ENCODE measurements at places on chromosomes 13 and 19.

DNA sequence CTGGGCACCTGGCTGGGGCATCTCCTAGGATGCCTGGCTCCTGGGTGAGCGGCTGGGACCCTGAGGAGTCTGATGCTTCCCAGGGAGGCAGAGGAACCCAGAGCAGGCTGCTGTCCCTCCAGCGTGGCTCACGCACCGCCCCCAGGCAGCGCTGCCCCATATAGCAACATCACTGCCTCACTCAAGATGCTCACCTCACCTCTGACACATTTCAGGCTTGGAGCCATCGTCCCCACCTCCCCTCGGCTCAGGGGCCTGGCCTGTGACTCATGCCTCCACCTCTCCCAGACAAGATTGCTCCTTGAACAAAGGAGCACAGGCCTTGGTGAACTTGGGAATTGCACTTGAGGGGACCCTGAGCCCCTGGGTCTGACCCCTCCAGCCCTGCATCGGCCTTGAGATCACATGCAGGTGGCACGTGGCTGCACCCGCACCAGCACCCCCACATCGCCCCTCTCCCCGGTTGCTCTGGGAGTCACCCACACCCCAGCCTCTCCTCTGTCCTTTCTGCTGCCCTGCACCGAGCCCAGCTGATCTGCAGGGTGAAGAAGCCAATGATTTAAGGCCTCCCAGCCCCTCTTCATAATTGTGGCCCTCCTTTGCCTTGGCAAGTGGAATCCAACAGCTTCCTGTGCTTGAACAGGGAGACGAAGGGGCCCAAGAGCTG, 11.2 kb downstream of the CEBPA start:
- no peak for DNase-seq
- peaks cover 20% of the 10 kb centered on the region for H3K4me1 ChIP-seq
- no peak overlapping the region for H3K4me3 ChIP-seq
- no peak overlapping the region for H3K27ac ChIP-seq
- H3K27me3 ChIP-seq, result peaks cover 86% of the 10 kb centered on the region
- peaks cover 2% of the 10 kb centered on the region for H3K36me3 ChIP-seq

DNA sequence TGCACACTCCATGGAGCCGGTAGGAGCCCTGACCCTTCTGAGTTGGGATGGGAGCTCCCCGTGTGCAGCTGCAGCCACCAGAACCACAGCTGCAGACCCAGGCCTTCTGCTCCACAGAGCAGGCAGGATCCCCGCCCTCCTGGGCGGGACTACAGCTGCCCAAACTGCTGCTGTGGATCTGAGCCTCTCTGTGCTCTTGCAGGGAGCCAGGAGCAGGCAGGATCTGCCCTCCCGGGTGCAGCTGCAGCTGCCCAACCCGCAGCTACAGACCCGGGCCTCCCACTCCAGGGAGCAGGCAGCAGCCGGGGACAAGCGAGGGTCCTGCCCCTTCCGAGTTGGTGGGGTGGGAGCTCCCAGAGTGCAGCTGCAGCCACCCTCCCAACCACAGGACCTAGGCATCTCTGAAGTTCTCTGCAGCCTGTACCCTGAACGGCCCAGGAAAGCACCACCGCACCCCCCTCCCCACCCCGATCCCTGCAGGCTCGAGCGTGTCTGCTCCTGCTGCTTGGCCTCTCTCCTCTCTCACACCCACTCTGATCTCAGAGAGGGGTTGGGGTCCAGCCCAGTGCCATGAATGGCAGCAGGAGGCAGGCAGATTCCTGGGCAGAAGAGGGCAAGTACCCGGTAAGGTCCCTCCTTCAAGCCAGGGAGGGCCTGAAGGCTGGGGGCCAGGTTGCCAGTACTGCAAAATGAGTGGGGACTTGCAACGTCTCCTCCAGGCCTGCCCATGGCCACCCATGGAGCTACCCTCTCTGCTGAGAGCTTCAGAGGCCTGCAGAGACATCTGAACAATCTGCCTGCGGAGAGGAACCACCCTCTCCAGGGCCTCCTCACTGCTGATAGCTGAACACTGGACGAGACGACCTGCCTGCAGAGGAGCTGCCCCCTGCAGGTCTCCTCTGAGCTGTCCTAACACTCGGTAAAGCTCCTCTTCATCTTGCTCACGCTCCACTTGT, 16.4 kb upstream of the EMP3 start:
- H3K27ac ChIP-seq, result peak overlapping the region; percentile 52
- DNase-seq, result no peak
- H3K4me1 ChIP-seq, result no peaks in the 10 kb centered on the region
- H3K27me3 ChIP-seq, result peaks cover 37% of the 10 kb centered on the region
- no peaks in the 10 kb centered on the region for H3K36me3 ChIP-seq
- H3K4me3 ChIP-seq, result no peak overlapping the region

GRCh38 chr19:44891016-44891882, at the start of gene TOMM40:
TSS of gene TOMM40 (plus strand) at chr19:44891254. CDS start at chr19:44891416, 162 bp downstream.
- H3K4me3 ChIP-seq, result peak within 1 kb of the TSS; percentile 95
- peak within 1 kb of the TSS; percentile 93 for H3K27ac ChIP-seq
- peak; percentile 55 for DNase-seq
- peaks cover 35% of the 10 kb centered on the region for H3K4me1 ChIP-seq
- no peaks in the 10 kb centered on the region for H3K27me3 ChIP-seq

DNA sequence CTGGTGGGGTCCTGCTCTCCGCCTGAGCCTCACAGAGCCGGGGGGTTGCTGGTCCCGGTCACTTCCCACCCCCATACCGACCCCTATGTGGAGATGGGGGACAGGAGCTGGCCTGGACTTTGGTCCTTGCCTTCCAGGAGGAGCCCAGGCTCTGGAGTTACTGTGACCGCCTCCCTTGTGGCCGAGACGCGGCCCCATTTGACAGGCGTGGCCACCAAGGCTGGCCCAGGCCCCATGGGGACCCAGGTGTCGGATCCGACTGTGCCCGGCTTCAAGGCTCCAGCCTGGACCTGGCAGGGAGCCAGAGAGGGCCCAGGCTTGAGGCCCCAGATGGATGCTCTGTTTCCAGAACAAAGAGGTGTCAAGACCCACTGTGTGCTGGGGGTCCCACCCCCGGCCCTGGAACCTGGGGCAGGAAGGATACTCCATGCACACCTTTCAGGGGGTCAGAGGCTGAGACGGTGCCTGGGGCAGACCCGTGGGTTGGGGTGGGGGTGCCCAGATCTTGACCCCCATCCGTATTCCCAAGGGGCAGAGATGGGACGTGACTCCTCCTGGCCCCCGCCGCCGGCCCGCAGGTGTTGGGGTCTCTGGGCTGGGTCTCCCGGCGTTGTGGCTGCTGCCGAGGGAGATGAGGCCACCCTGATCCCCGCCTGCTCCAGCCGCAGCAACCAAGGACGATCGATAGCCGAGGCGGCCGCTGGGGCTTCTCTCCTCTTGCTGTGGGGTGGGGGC, 47.8 kb upstream of the TCF3 start:
- no peak overlapping the region for H3K4me3 ChIP-seq
- peaks cover 33% of the 10 kb centered on the region for H3K27me3 ChIP-seq
- peaks cover 8% of the 10 kb centered on the region for H3K4me1 ChIP-seq
- H3K27ac ChIP-seq, result no peak overlapping the region

DNA sequence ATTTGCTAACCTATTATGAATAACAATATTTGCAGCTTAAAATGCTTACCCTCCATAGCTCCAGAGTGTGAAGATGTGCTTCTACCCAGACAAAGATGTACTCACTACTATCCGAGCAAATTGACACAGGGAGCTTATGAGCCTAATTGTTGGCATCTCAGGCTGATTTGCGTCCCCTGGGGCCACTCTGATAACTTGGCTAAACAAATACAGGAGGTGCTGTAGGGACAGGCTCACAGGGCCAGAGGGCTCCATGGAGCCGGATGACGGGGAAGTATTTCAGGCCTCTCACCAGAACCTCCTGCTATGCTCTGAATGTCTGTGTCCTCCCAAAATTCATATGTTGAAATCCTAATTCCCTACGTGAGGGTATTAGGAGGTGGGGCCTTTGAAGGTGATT, 26.7 kb upstream of the C19orf12 start:
- DNase-seq, result no peak
- no peaks in the 10 kb centered on the region for H3K4me1 ChIP-seq
- H3K4me3 ChIP-seq, result no peak overlapping the region
- H3K27ac ChIP-seq, result no peak overlapping the region

DNA sequence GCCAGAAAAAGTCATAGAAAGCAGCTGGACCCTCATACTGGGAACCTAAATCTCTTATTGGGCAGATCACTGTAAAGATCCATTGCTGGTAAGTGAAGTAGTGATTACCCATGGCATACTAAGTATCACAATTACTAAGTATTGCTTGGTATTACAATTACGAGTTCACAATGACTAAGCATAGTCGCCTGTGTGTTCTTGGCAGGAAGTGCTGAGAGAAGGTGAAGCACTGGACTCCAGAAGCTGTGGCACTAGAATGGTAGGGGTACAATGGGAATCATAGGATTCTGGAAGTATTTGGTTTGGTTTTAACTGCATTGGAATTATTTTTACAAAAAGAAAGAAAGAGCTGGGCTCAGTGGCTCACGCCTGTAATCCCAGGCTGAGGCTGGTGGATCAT, 20.3 kb downstream of the LGALS16 start:
- peaks cover 4% of the 10 kb centered on the region for H3K27me3 ChIP-seq
- H3K4me3 ChIP-seq, result no peak overlapping the region
- DNase-seq, result no peak
- H3K4me1 ChIP-seq, result peaks cover 70% of the 10 kb centered on the region
- H3K36me3 ChIP-seq, result no peaks in the 10 kb centered on the region

- H3K27me3 ChIP-seq, result peaks cover 3% of the 10 kb centered on the region
- no peak overlapping the region for H3K27ac ChIP-seq
Measured at GRCh38 chr13:95509521-95510310, 42.8 kb upstream of the CLDN10 start.

DNA sequence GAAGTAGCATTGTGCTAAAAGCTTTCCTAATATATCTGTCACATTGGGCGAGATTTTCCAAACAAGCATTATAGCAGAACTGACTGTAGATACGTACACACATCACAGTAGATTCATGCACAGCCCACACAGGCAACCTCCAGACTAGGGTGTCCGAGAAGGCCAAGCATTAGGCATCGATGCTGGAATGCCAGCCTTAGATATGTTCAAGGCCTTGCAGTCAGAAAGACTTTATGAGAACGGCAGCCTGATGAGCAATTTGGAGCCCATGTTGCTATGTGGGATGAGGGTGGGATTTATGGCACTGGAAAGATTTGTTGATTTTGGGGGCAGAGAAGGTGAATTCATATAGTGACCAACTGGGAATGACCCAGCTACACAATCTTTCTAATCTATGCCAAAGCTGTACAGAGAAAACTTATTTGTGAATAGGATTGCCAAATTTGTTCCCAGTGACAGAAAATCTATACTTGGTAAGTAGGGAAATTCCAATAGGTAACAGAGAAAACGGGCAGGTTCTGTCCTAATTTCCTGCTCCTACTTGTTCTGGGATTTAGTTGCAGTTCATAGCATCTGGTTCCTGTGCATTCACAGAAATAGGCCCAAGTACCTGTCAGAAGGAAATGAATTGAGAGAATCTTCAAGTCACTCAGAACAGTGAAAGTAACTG, 31.0 kb upstream of the SPRY2 start:
- H3K4me1 ChIP-seq, result no peaks in the 10 kb centered on the region
- H3K27ac ChIP-seq, result no peak overlapping the region
- no peak overlapping the region for H3K4me3 ChIP-seq
- DNase-seq, result no peak

- H3K4me3 ChIP-seq, result no peak overlapping the region
- no peak overlapping the region for H3K27ac ChIP-seq
- H3K27me3 ChIP-seq, result peaks cover 50% of the 10 kb centered on the region
- H3K4me1 ChIP-seq, result peaks cover 27% of the 10 kb centered on the region
- peaks cover 5% of the 10 kb centered on the region for H3K36me3 ChIP-seq
Measured at GRCh38 chr19:54168174-54168917, 4.6 kb downstream of the TMC4 start.

DNA sequence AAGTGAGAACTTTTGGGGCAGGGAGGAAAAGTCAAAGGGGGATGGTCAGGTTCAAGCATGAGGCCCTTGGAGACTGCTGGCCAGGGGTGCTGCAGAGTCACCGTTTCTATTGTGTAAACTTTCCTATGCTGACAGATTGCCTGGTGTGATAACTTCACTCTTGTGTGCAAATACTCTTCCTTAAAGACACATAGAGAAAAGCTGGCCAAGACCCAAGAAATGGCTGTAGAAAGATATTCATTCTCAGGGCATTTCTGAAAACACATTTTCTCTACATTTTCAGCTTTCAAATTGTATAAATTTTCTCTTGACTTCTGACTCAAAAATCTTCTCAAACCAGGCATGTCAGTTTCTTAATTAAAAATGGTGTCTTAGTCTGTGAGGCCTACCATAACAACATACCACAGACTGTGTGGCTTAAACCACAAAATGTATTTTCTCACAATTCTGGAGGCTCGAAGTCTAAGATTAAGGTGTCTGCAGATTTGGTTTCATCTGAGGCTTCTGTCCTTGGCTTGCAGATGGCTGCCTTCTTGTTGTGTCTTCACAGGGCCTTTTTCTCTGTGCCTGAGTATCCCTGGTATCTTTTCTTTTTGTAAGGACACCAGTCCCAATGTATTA, 304.5 kb downstream of the KCNRG start:
- peaks cover 10% of the 10 kb centered on the region for H3K4me1 ChIP-seq
- H3K27ac ChIP-seq, result no peak overlapping the region
- H3K4me3 ChIP-seq, result no peak overlapping the region
- no peak for DNase-seq

DNA sequence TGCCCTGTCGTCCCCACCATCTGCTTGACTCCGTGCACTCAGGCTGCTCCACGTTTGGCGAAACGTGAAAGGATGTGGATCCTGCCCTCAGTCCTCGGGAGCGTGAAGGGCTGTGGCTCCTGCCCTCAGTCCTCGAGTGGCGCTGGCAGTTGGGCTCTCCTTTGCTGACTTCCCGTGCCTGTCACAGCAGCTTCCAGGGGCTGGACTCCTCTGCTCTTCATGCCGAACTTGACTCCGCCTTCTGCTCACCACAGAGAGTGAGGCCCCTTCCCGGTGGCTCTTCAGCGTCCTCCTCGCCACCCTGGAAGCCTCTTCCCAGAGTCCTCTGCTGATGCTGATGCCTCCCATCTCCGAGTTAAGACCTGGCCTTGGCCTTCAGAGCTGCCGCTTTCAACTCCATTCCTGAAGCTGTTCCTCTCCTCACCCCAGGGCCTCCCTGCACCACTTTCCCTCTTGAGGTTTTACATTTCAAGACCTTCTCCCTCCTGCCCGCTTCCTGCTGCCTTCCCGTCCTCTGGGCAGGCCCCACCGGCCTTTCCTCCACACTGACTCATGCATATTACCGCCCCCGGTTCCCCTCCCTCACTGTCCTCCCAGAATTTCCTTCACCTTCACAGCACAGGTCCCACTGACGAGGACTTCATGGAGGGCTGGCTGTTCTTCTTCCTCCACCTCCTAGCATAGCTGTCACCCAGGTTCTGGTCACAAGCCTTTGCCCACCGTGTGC, 111.7 kb downstream of the SHISA2 start:
- no peak overlapping the region for H3K27ac ChIP-seq
- no peaks in the 10 kb centered on the region for H3K36me3 ChIP-seq
- DNase-seq, result no peak
- H3K27me3 ChIP-seq, result peaks cover 24% of the 10 kb centered on the region
- no peak overlapping the region for H3K4me3 ChIP-seq

- H3K27ac ChIP-seq, result no peak overlapping the region
- no peak overlapping the region for H3K4me3 ChIP-seq
- no peaks in the 10 kb centered on the region for H3K4me1 ChIP-seq
- H3K27me3 ChIP-seq, result no peaks in the 10 kb centered on the region
Measured at GRCh38 chr13:69155136-69155535, 952.5 kb upstream of the ATXN8OS start.

GRCh38 chr13:26583662-26584061, 26.2 kb downstream of the WASF3 start:
- no peaks in the 10 kb centered on the region for H3K4me1 ChIP-seq
- no peaks in the 10 kb centered on the region for H3K36me3 ChIP-seq
- peaks cover 4% of the 10 kb centered on the region for H3K27me3 ChIP-seq
- H3K4me3 ChIP-seq, result no peak overlapping the region
- no peak overlapping the region for H3K27ac ChIP-seq
